B cell (primary cell): ENCODE measurements at places on chromosomes 2 and 18. TPM values are rescaled to one million over a fixed set of nuclear protein-coding genes. Genes with fewer than 3 reads are reported as not detected.

DNA sequence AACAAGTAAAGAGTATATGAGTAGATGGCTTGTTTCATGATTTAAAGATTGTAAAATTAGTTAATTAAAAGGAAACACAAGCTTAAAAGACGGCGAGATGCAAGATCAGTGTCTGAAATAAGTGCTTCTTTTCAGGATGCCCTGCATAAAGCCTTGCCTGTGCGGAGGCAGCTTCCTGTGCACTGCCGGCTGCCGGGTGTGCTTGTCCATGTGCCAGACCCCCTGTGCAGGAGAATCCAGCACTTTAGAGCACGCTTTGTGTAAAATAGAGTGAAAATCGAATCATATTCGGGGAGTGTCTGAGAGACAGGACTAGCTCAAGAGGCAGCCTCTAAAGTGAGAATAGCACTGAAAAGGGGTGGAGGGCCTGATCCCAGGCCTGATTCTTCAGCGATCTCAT, 154.7 kb downstream of the CHST9 start:
- no peak for DNase-seq

GRCh38 chr2:29215739-29216608, 100.8 kb downstream of the CLIP4 start:
- DNase-seq: no peak

GRCh38 chr2:240480834-240481623, 45.6 kb downstream of the GPC1 start:
- no peak for DNase-seq

DNA sequence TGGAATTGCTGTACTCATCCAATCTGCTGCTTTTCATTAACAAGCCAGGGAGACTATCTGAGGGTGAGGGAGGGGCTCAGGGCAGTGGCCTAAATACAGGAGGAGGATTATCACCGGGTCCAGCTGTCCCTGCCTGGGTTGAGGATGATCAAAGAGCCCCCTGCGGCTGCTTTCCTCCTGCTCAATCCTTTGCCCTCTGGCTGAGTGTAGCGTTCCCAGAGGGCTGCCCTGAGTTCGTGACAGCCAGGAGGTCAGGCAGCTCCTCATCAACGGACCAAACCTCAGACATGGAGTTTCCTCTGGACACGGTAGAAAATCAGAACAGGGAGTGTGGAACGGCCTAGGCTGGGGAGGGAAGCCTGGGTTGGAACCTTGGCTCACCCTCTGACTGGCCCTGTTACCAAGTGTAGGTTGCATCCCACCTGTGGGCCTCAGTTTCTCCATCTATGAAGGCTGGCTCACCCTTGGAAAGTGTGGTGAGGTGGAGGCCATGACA, 23.5 kb downstream of the CIB4 start:
- no peak for DNase-seq

- no peak for DNase-seq
Measured at GRCh38 chr2:205288686-205289085, 393.6 kb upstream of the NRP2 start.

DNA sequence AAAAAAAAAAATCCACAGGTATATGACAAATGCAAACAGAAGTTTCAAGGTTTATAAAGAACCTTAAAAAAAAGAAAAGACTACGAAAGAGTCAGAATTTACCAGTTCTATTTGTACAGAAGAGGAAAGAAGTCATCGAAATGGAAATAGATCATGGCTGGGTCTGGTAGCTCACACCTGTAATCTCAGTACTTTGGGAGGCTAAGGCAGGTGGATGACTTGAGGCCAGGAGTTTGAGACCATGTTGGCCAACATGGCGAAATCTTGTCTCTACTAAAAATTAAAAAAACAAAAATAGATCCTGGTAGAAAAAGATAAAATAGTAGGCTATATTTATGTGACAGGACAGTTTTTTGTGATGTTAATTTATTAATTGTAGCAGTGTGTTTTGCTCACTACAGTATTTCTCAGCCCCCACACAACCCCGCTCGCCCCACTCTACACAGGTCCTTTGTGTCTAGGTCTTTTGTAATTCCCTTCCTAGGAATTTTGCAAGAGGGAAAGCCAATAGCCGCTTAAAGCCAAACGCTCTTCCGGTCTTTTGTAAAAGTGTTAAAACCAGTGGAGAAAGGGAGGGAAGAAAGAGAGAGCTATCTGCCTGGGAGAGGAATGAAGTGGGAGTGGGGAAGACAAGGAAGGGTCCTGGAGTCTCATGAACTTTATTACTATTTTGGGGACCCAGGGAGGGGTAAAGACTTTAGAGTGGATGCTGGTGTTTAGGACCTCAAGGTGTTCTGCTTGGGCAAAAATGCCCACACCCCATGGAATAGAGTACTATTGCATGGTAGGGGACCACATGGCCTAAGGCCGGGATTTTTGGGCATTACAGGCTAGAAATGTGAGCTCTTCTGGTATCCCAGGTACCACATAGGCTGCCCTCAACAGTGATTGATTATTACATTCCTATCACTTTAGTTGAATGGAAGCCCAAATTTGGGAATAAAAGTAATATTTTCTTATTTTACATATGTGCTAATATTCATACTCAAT, 59.4 kb upstream of the XPO1 start:
- no peak for DNase-seq

DNA sequence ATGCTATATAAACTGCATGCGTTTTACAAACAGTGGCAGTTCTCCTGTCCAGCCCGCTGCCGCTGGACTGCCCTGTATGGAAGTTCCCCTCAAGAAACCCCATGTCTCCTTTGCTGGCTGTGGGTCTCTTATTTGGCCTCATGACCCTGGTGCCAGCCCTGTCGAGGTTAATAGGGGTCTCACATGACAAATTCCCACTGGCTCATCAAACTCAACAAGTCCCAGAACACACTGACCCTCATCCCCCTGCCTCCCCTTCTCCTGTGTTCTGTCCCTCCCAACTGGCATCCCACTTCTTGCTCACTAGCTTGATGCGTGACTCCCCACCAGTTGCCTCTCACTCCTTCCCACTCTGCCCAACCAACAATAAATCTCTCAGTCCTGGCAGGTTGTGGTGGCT, 137.6 kb upstream of the HS6ST1 start:
- no peak for DNase-seq

The TMSB10 gene
- total RNA-seq: 868 and 885 TPM in 2 replicates

The MOGAT1 gene
- not detected in 2 replicates for total RNA-seq

The ANKRD30B gene
- not detected in 2 replicates for total RNA-seq

The XRCC5 gene
- 198 and 216 TPM in 2 replicates for total RNA-seq
